ENCODE measurements at places on chromosomes 3 and 15.
A peak's percentile ranks its signal among the peaks of the same experiment; 100 is the strongest.

DNA sequence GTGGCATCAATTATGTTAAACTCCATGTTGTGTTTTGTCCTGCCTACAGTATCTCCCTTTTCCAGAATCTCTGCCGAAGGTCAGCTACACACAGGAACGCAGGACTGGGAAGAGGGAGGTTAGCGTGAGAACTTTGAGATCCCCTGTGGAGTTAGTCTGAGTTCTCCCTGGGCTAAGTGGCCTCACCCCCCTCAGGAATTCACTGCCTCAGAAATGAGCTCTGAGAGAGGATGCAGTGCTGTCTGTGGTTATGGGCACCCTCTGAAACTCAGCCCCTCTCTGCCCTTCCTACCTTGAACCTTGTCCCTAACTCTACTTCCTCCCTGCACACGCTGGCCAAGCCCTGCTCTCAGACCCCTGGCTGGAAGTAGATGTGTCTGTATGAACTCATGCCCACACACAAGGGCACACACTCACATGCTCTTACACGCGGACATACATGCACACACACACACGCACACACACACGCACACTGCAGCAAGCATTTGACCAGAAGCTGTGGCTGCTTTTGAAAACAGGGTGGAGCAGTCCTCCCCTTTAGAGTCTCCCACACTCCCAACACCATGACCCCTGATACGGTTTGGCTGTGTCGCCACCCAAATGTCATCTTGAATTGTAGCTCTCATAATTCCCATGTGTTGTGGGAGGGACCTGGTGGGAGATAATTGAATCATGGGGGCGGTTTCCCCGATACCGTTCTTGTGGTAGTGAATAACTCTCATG, 5.3 kb upstream of the VIPR1 start:
- peak; percentile 9 for DNase-seq

GRCh38 chr3:31274326-31275024, 258.2 kb upstream of the STT3B start:
- peak; percentile 45 for DNase-seq

DNA sequence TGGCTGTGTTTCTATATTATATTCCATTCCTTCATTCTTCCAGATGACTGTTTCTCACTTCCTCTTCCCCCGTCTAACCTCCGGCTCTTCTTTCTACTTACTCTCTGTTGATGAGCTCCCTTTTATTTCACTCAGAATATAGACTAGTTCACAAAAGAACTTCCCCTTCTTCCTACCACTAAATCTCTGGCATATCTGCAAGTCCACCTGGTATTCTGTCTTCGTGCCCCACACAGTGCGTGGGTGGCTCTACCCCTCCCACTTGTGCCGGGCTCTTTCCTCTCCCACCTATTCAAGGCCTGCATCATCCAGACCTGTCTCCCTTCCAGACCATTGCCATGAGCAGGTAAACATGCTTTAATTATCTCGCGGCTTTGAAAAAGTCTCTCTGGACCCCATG, 73.0 kb downstream of the SCN10A start:
- DNase-seq, result no peak

DNA sequence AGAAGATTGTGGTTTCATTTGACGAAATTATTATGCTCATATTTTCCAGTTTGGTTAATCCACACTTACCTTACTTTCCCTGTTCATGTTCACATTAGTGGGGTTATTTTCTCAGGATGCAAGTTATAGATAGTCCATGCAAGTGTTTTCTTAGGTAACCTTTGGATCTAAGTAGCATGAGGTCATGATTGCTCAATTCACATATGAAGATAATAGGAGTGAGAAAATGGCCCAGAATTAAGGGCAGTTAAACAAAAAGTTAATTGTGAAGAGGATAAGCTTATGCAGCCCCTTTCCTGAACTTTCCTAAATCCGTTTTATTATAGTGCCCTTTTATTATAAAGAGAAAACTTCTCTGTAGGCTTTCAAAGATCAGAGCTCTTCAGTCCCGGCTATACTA, 83.4 kb downstream of the CD200R1L start:
- DNase-seq, result no peak

GRCh38 chr3:182668541-182668940, 124.8 kb upstream of the ATP11B start:
- no peak for DNase-seq

GRCh38 chr3:48194446-48195071, 6.3 kb upstream of the CDC25A start:
- peak; percentile 36 for DNase-seq

- no peak for DNase-seq
These were observed 24.9 kb upstream of the KBTBD12 start for GRCh38 chr3:127889976-127890650.

DNA sequence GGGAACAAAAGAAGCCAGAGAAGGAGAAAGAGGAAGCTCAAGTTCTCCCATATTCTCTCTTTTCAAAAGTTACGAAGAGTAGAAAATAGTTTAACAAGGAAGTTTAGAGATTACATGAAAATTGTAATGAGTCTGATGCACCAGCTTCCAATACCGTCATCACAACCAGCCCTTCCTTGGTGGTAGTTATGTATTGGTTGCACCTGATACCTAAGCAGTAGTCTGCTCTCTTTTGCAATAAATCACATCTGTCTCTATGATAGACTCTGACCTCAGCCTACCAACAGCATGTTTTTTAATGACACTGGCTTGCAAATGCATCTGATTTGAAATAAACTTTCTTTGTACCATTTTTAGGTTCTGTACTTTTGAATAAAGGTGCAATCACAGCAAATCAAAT, 575.8 kb downstream of the FHIT start:
- no peak for DNase-seq

DNA sequence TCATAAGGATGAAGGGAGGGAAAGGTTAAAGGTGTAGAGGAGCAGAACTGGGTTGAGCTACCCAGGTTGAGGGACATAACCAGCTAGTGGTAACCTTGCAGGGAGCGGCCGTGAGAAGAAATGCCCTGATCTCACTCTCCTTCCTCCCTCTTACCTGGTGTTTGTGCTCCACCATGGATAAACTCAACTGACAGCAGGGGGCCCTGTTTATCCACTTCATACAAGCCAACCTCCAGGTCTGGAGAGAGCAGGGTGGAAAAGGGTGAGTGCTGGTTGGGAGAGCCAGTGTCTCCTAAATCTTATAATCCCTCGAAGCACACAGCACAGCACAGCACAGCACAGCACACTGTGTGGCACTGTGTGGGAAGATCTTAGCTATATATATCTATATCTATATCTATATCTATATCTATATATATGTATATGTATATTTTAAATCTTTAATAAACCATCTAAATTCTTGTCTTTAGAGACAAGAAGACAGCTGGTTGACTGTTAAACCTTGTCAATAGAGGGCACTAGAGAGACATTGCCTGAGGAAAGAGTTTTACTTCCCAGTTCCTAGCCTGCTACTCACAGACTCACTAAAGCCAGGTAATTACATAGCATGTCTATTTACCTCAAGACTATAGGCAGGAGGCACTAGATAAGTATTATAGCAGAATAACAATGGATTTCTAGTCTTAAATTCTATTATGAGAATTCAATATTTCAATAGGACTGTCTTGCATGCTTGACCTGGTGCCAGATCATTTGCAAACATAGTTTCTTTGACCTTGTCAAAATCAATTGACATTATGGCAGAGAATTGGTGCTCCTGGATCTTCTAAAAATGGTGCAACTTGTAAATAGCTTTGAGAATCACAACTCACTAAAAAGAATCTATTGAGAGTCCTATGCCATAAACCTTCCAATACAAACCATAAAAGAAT, 21.7 kb upstream of the FMN1 start:
- no peak for DNase-seq

- DNase-seq, result no peak
These were observed 146.7 kb upstream of the AZI2 start for GRCh38 chr3:28495301-28495700.

DNA sequence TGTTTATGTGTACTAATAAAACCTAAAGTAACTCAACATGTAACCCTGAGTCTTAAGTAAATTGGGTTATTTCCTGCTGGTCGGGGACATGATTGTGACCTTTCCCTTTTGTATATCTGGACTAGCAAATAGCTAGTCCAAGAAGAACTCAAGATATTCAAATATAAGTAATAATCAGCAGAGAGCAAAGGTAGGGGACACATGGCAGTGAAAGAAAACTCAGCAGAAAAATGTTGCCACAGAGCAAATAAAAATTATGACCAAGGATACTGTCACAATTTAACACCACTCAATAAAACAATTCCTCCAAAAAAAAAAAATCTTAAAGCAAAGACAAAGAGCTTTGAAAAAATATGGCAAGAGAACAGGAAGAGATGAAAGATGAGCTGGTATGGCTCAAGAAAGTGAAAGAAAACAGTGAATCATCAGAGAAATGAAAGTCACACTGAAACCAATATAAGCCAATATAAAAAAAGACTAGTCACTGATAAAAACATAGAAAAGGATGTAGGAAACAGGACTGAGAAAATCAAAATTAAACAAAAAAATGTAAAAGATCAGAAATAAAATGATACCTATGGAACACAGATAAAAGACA, 43.4 kb downstream of the HLTF start:
- DNase-seq, result peak; percentile 65

DNA sequence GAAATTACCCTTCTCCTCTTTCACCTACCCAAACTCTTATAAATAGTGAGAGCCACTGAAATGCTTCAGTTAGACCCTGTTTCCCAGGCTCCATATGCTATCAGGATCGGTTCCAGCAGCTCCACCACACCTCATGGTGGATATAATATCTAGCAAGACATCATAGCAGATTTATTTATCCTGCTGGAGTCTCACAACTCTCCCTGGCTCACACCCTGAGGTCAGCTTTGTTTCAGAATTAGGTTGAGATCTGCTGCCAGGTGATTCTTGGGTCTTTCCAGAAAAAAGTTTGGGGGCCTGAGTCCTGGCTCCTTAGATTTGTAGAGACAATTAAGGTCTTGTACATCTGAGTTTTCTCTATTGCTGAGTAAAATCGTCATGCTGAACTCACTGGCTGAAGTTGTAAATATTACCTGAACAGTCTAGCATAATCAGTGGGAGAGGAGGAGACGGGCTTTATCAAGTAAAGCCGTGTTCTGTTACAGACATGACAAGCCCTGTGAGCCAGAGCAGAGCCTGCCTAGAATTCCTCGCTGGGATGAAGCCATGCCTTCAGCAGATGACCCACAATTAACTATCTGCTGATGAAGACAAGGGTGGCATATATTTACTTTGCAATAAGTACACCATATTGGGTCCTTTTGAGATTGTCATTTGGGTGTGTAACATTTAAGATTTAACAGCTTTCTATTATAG, 131.6 kb downstream of the STAC start:
- no peak for DNase-seq

- no peak for DNase-seq
These were observed 12.1 kb upstream of the RYR3 start for GRCh38 chr15:33298631-33299030.

DNA sequence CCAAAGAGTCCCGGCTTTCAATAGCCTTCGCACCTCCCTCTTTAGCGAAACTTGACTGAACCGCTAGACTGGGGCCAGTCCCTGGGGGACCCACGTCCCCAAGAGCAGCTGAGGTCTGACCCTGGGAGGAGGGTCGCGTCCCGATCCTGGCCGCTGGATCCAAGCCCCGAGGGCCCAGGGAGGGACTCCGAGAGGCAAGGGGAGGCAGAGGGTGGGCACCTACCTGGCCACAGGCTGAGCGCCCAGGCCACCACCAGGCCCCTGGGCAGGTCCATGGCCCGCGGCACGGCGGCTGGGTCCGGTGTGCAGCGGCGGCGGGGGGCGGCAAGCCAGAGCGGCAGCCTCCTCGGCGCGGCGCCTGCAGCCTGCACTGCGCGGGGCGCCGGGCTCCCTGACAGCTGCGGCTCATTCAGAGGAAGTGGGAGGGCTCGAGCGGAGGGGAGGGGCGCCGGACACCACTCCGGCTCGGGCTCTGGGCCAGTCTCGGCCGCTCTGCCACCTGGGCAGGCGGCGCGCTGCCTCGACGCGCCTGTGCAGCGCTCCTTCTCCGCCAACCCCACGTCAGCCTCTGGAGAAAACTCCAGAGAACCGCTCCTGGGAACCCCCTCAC, at the start of gene ITGA11:
ITGA11 (minus strand) TSS at position 372 of the 610 bp plus-strand sequence; CDS start at position 275, 97 bp downstream.
- no peak for DNase-seq

DNA sequence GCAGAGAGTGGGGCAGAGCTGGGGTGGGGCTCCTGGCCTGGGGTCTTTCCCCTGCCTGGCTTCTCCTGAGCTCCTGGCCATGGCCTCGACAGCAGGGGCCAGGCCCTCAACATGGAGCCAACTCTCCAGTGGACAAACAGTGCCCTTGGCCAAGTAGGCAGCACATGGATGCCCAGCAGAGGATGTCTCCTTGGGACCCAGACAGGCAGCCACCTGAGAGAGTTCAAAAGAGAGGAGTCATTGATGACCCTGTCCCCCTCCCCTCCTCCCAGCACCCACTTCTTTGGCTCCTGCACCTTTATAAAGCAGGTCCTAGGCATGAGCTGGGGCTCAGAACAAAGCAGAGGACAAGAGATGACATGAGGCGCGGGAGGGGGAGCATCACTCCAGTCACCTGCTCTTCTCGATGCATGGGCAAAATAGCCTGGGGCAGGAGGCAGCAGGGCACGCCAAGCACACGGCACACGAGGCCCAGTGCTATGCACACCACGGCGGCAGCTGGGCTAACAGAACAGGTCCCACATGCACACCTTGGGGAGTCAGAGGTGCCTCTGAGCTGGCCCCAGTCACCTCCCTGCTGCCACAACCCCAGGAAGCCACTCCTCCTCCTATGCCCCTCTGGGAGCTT, 27.4 kb downstream of the SHISA5 start:
- no peak for DNase-seq

- DNase-seq, result no peak
These were observed 18.8 kb downstream of the SLC25A26 start for GRCh38 chr3:66239513-66240123.

DNA sequence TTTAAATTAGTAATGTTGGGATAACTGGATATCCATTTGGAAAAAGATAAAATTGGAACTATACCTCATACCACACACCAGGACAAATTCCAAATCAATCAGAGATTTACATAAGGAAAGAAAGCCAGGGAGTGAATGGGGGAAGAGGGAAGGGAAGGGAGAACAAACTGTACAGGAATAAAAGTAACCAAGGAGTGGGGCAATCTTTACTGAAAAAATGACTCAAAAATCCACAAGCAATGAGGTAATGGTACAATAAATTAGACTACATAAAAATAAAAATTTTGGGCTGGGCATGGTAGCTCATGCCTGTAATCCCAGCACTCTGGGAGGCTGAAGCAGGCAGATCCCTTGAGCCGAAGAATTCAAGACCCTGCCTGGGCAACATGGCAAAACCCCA, 82.6 kb downstream of the MLH1 start:
- no peak for DNase-seq

DNA sequence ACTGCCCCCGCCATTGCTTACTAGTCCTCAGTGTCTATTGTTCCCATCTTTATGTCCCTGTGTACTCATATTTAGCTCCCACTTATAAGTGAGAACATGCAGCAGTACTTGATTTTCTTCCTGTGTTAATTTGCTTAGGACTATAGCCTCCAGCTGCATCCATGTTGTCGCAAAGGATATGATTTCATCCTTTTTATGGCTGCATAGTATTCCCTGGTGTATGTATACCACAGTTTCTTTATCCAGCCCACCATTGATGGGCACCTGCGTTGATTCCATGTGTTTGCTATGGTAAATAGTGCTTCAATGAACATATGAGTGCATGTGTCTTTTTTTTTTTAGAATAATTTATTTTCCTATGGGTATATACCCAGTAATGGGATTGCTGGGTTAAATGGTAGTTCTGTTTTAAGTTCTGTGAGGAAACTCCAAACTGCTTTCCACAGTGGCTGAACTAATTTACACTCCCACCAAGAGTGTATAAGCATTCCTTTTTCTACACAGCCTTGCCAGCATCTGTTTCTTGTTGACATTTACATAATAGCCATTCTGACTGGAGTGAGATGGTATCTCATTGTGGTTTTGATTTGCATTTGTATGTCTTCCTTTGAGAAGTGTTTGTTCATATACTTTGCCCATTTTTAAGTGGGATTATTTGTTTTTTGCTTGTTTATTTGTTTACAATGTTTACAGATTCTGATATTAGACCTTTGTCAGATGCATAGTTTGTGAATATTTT, 53.7 kb downstream of the GALK2 start:
- no peak for DNase-seq
